Spinal cord (tissue), 10 donors: ENCODE measurements at places on chromosomes 6 and 20. TPM values are rescaled to one million over a fixed set of nuclear protein-coding genes. Genes with fewer than 3 reads are reported as not detected.

VGLL2 gene
- 0.30 TPM for total RNA-seq

BEND6 gene
- total RNA-seq, result 27.1 TPM

DNMT3B gene
- total RNA-seq, result 2.6 TPM

TTK gene
- 14.0 TPM for total RNA-seq

SMPDL3A gene
- total RNA-seq, result 12.2 TPM

ECT2L gene
- 0.99 TPM for total RNA-seq
